Kidney (tissue), 22 donors: ENCODE measurements at places on chromosomes 5 and 9. TPM values are rescaled to one million over a fixed set of nuclear protein-coding genes. Genes with fewer than 3 reads are reported as not detected.

FAM174A gene
- 21.1 TPM for total RNA-seq

GPX8 gene
- total RNA-seq, result 29.7 TPM

PCA3 gene
- total RNA-seq, result not detected

PRDM9 gene
- not detected for total RNA-seq

FOXD4 gene
- total RNA-seq, result 0.60 TPM

SGCD gene
- total RNA-seq, result 2.7 TPM

IL33 gene
- 22.7 TPM for total RNA-seq

POU5F2 gene
- total RNA-seq, result 1.8 TPM

CDKN2A gene
- total RNA-seq, result 4.1 TPM

GFI1B gene
- 0.28 TPM for total RNA-seq

TAF11L10 gene
- not detected for total RNA-seq

PCDHGB4 gene
- total RNA-seq, result 6.1 TPM

RAPGEF1 gene
- 79.7 TPM for total RNA-seq

ADAMTS12 gene
- 2.0 TPM for total RNA-seq

MLLT3 gene
- 19.7 TPM for total RNA-seq

LMX1B gene
- 0.57 TPM for total RNA-seq

SPINK7 gene
- not detected for total RNA-seq

RAB3C gene
- total RNA-seq, result 3.7 TPM
